A549 treated with ZK216348 at 1 μM for 4 hours (cell line): ENCODE measurements at places on chromosomes 1 and 21. TPM values are rescaled to one million over a fixed set of nuclear protein-coding genes. Genes with fewer than 3 reads are reported as not detected.

Gene OR2T2
- total RNA-seq, result not detected in 5 replicates

Gene CFAP57
- total RNA-seq, result 0.06 to 0.58 TPM (median 0.34 TPM) in 5 replicates

Gene ELAVL4
- 0.07 TPM in 1 of 5 replicates, not detected in the others for total RNA-seq

Gene TTC39A
- 1.2 to 1.8 TPM (median 1.3 TPM) in 5 replicates for total RNA-seq

Gene FCMR
- 4.5 to 7.0 TPM (median 4.8 TPM) in 5 replicates for total RNA-seq

Gene RAB25
- total RNA-seq, result 0.29 to 0.62 TPM (median 0.38 TPM) in 3 of 5 replicates, not detected in the others

Gene FBXO2
- 6.1 to 12.5 TPM (median 9.1 TPM) in 5 replicates for total RNA-seq

Gene NPHP4
- total RNA-seq, result 3.2 to 6.1 TPM (median 5.5 TPM) in 5 replicates

Gene EFNA1
- 25.9 to 37.5 TPM (median 31.4 TPM) in 5 replicates for total RNA-seq

Gene OR6P1
- total RNA-seq, result not detected in 5 replicates

Gene SLC9C2
- total RNA-seq, result not detected in 5 replicates

Gene TMEM9
- total RNA-seq, result 61.7 to 89.1 TPM (median 84.3 TPM) in 5 replicates

Gene IGSF3
- 14.3 to 23.2 TPM (median 19.3 TPM) in 5 replicates for total RNA-seq

Gene PALMD
- total RNA-seq, result 0.11 to 1.1 TPM (median 0.40 TPM) in 5 replicates

Gene CD52
- total RNA-seq, result not detected in 5 replicates

Gene FRRS1
- 1.1 to 2.2 TPM (median 1.6 TPM) in 5 replicates for total RNA-seq

Gene C1orf87
- total RNA-seq, result not detected in 5 replicates

Gene USH2A
- not detected in 5 replicates for total RNA-seq

Gene RIPPLY3
- 0.43 to 0.71 TPM (median 0.53 TPM) in 5 replicates for total RNA-seq

Gene GSTM1
- 0.35 TPM in 1 of 5 replicates, not detected in the others for total RNA-seq

Gene VPS26C
- total RNA-seq, result 26.0 to 37.9 TPM (median 32.1 TPM) in 5 replicates

Gene PRDM16
- total RNA-seq, result 0.07 to 0.31 TPM (median 0.27 TPM) in 5 replicates

Gene RAB3B
- 5.2 to 10.4 TPM (median 6.8 TPM) in 5 replicates for total RNA-seq

Gene TFAP2E
- total RNA-seq, result 0.40 to 0.93 TPM (median 0.65 TPM) in 5 replicates

Gene PTGS2
- 4.2 to 8.3 TPM (median 6.7 TPM) in 5 replicates for total RNA-seq

Gene GPR61
- not detected in 5 replicates for total RNA-seq

Gene HAO2
- total RNA-seq, result not detected in 5 replicates

Gene FAM151A
- 0.12 to 0.15 TPM in 2 of 5 replicates, not detected in the others for total RNA-seq

Gene COX20
- total RNA-seq, result 42.0 to 59.1 TPM (median 46.5 TPM) in 5 replicates

Gene TMEM269
- 0.08 to 0.13 TPM (median 0.12 TPM) in 5 replicates for total RNA-seq

Gene AMPD2
- total RNA-seq, result 14.0 to 28.0 TPM (median 26.6 TPM) in 5 replicates

Gene TRIM58
- not detected in 5 replicates for total RNA-seq

Gene THEM5
- not detected in 5 replicates for total RNA-seq

Gene GJA9
- not detected in 5 replicates for total RNA-seq
